Activated CD8-positive, alpha-beta memory T cell treated with anti-CD3 and anti-CD28 coated beads, Interleukin-2, amount 10 ng/mL, durations not matched to agents 7 days and 5 days (primary cell): ENCODE measurements at places on chromosomes 4 and X.
A peak's percentile ranks its signal among the peaks of the same experiment; 100 is the strongest.

DNA sequence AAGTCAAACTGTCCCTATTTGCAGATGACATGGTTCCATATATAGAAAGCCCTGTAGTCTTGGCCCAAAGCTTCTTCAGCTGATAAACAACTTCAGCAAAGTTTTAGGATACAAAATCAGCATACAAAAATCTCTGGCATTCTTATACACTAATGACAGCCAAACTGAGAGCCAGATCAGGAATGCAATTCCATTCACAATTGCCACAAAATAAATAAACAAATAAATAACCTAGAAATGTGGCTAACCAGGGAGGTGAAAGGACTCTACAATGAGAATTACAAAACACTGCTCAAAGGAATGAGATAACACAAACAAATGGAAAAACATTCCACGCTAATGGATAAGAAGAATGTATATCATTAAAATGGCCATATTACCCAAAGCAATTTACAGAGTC, 52.9 kb upstream of the CXCL8 start:
- no peak for DNase-seq

GRCh38 chr4:7803992-7804755, 135.5 kb downstream of the AFAP1 start:
- peak; percentile 86 for DNase-seq

GRCh38 chrX:6930307-6930849, 217.1 kb upstream of the STS start:
- DNase-seq = no peak

GRCh38 chrX:44997282-44997812, 124.4 kb downstream of the KDM6A start:
- DNase-seq = no peak

GRCh38 chr4:61200187-61200915, at the start of gene ADGRL3:
ADGRL3 (plus strand) TSS chr4:61200326.
- DNase-seq = no peak

DNA sequence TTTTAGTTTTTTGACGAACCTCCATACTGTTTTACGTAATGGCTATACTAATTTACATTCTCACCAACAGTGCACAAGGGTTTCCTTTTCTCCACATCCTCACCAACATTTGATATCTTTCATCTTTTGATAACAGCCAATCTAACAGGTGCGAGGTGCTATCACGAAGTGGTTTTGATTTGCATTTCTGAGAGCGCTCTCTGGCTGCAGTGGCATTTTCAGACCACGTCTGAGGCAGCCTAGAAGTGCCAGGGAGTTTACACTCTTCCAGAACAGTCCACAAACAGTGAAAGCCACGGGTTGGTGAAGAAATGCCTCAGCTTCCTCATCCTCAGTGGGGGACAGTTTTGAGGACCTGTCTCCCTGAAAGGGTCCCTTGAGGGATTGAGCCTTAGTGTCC, 471.0 kb downstream of the BCOR start:
- no peak for DNase-seq

DNA sequence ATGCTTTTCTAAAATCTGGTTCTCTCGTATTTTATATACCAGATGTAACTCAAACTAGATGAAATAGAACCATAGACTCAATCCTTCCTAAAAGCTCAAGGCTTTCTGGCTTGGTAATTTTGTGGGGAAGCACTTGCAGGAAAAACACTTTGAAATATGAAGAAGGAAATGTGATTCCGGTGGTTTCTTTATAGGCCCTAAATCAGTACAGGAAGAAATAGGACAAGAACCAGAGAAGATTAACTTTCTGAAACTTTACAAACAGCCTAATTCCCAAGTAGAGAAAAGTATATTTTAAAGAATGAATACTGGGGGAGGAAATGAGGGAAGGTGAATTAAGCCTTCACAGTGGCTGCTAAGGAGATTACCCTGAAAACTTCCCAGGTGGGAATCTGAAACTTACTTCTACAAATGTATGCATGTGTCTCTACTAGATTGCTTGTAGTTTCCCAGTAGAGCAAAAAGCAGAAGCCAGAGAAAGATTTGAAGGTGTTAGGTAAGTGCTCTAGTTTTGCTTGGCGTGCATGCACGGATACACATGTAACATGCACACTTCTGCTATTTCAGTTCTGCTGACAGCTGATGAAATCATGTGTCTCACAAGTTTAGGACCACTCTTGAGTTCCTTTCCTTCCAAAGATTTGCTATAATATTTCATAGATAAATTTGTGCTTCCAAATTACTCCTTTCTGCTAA, 92.1 kb downstream of the AFF1 start:
- no peak for DNase-seq

GRCh38 chrX:107935664-107936433, 46.3 kb downstream of the TEX13B start:
- no peak for DNase-seq

DNA sequence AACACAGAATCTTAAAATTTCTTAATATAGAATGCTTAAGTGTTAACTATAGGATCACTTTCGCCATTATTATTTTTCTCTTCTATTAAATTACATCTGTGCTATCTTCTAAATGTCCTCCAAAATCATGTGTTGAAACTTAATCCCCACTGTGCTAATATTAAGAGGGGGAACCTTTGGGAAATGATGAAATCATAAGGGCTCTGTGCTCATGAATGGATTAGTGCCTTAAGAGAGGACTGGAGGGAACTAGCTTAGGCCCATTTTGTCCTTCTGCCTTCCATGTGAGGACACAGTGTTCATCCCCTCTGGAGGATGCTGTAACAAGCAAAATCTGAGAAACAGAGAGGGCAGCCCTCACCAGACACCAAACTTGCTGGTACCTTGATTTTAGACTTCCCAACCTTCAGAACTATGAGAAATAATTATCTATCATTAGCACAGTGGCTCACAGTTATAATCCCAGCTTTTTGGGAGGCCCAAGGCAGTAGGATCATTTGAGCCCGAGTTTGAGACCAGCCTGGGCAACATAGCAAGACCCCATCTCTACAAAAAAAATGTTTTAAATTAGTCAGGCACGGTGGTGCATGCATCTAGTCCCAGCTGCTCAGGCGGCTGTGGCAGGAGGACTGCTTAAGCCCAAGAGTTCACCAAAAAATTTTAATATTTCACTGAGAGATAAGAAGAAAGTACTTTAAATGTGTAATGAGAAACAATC, 26.3 kb downstream of the KLHL8 start:
- no peak for DNase-seq

- no peak for DNase-seq
Measured at GRCh38 chr4:100842856-100843255, 325.0 kb upstream of the EMCN start.
